ENCODE measurements at places on chromosomes 1 and 21. TPM values are rescaled to one million over a fixed set of nuclear protein-coding genes. Genes with fewer than 3 reads are reported as not detected.

HORMAD1 gene
- total RNA-seq: not detected

GRCh38 chr1:55604179-55604578 is 389.0 kb upstream of the USP24 start:
- DNase-seq: no peak

DNA sequence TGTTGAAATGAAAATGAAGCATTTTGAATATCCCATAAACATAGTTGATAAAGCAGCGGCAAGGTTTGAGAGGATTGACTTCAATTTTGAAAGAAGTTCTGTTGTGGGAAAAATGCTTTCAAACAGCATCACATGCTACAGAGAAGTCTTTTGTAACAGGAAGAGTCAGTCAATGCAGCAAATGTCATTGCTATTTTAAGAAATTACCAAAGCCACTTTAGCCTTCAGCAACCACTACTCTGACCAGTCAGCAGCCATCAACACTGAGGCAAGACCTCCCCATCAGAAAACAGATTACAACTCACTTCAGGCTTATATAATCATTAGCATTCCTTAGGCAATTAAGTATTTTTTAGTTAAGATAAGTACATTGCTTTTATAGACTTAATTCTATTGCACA is 33.8 kb upstream of the FCRL3 start:
- no peak for DNase-seq

- DNase-seq: no peak
Observed at GRCh38 chr1:31694069-31694963, 9.5 kb downstream of the COL16A1 start.

GRCh38 chr1:42660907-42661500 is 2.8 kb downstream of the PPIH start:
- no peak for DNase-seq

Data from thyroid gland (tissue), 4 donors.